ENCODE measurements at places on chromosomes 4 and X.

- DNase-seq = no peak
Observed at GRCh38 chrX:44503560-44503959, 39.1 kb downstream of the FUNDC1 start.

DNA sequence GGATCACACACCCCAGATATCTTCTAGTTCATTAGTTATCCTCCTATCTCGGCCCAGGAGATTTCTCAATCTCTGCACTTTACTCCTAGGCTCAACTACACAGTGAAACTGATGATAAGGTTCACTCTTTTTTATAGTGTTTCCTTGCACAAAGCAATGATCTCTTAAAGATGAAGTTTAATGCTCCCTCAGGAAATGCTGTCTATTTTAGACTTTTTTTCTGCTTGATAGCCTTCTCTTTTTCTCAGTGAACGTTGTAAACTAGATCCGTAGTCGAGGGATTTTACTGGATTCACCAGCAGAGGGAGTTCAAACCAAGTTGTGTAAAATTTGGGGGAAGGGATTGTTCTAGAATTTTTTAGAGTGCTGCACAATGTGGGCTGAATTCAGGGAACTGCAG, 269.6 kb downstream of the GBA3 start:
- peak; percentile 43 for DNase-seq

- DNase-seq = no peak
Observed at GRCh38 chr4:175875993-175876771, 64.1 kb upstream of the GPM6A start.

DNA sequence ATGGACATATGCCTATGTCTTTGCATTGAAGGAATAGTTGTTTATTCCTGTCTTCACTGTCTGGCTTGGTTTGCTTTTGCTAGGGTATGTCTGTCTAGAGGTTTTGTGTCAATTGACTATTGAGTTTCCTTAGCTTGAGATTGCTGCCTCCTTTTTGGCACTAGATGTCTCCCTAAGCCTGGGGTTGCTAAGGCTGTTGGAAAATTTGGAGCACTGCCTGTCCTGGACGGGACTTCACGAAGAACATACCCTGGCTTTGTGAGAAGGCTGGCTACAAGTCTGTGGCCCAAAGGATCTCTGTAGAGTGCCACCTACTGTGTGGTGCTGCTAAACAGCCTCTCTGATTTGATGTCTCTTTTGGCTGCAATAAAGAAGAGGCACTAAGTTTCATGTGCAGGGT, 183.8 kb upstream of the NUDT10 start:
- DNase-seq = no peak

DNA sequence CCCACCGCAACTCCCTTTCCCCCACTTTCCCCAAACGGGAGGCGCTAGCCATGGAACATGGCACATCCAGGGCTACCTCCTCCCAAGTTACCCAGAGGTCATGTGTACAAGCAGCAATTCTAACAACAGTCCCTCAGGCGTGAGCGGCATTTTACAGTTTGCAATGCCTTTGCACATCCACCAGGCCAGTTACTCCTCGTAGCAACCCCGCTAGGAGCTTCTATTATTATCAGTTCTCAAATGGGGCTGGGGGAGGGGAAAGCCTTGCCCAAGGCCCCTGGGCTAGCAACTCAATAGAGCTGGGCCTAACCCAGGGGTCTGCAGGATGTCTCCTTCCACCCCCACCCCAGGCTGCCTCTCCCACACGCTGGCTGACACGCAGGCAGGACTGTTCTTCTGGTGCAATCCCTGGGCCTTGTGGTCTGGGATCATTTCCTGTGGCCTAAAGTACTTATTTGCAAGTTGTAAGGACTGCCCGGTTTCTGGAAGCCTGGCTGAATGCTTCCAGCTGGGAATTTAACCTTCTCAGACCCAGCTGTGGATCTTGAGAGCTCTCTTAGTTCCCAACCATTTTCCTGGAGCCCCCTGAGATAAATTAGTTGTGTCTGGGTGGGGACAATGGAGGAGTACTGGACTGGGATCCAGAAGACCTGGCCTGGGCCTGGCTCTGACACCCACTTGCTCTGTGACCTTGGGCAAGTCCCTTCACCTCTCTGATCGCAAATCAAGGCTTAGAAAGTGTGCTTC, 27.7 kb downstream of the PJA1 start:
- peak; percentile 34 for DNase-seq

DNA sequence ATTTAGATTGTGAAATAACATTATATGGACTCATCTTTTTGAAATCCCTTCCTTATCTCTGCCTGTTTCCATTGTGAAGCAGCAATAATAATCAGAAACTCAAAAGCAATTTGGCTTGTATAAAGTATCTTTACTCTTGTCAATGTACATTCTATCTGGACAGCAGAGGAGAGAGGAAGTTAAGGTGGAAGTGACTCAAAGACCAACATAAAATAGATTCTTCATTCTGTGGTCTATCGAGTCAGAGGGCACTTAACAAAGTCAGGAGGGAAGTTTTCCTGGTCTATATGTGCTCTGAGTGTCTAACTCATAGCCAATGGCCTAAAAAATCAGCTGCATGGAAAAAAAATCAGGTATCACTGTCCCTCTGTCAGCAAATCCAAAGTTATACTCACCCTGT, 155.5 kb downstream of the EMCN start:
- DNase-seq = peak; percentile 4

GRCh38 chr4:183876268-183876934, 28.7 kb upstream of the STOX2 start:
- peak; percentile 15 for DNase-seq

DNA sequence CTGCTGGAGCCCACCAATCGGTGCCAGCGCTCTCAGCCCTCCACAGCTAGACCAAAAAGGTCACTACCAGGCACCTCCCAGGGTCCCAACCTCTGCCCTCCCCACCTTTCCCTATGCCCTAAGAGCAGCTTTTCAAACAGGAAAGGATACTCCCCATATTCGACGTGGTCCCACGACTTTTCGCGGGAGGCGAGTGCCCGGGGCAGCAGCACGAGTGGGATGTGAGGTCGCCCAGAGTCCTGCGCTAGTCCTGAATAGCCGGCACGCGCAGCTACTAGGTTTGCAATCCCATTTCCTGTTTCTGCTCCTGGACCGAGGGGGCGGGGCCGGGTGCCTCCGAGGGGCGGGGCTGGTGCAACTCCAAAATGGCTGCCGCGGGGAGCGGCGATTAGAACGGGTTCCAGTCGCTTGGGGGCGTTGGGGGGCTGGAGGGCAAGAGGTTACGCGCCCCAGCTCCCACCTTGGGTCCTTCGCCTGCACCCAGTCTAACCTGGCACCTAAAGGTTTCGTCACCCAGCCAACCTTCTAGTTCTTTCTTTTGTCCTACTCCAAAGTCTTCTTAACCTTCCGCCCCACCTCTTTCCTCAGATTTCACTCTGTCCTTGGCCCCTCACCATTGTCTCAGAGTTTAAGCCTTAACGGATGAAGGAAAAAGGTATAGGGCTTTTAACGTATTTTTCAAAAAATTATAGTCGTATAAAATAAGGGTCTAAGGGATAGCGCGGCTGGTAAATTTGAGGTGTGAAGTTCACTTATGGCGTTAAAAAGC, 85.0 kb upstream of the TENT5D start:
- no peak for DNase-seq

- DNase-seq = no peak
Observed at GRCh38 chr4:87953826-87954225, 21.7 kb upstream of the SPP1 start.

DNA sequence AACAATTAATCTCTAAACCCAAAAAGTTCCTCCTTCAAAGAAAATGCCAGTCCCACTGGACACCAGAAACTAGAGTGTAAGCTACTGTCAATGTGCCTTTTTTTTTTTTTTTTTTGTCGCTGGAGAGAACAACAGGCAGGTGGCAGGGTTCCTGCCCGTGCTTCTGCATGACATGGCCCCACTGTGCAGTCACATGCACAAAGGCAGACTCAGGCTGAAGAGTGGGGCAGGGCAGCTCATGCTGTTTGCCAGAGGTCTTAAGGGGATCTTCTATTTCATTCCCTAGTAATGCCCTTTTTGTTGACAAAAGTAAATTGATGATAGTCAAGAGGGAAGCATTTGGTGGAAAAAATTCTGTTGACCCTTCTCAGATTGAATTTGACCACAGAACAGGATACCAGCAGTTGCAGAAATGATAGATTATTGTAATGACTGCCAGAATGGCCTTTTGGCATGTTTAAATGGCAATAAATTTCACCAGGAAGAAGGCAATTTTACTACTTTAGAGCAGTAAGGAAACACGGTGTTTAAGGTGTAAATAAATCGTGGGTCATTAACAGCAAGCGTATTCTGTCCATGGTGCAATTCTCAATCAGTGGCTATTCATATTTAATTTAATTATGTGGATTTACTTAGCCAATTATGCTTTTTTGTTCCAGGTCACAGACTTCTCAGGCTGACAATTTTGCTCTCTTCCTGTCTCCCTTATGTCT, 80.9 kb downstream of the NKX6-1 start:
- no peak for DNase-seq

- DNase-seq = no peak
Observed at GRCh38 chr4:153725136-153725830, 34.5 kb downstream of the RNF175 start.

GRCh38 chr4:12791536-12791935, 692.6 kb downstream of the RAB28 start:
- no peak for DNase-seq

GRCh38 chrX:34770511-34770910, 113.4 kb upstream of the TMEM47 start:
- no peak for DNase-seq

DNA sequence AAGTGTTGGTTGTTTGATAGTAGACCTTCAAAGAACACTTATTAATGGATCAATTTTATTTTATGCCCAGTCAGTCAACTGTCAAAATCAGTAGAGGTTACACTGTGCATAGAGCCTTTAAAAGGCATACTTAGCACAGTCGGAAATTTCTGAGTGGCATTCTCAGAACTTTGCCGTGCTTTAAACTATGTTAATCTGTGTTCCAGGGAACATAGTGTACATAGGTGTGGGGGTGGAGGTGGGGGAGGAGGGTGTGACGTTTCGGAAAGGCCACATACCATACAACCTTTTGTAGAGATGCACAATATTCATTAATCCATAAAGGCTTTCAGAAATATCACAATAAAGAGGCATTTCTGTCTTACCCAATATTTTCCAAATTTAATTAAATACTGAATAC, 75.8 kb downstream of the RS1 start:
- DNase-seq = no peak

GRCh38 chr4:134632056-134632455, 430.5 kb upstream of the PABPC4L start:
- no peak for DNase-seq

DNA sequence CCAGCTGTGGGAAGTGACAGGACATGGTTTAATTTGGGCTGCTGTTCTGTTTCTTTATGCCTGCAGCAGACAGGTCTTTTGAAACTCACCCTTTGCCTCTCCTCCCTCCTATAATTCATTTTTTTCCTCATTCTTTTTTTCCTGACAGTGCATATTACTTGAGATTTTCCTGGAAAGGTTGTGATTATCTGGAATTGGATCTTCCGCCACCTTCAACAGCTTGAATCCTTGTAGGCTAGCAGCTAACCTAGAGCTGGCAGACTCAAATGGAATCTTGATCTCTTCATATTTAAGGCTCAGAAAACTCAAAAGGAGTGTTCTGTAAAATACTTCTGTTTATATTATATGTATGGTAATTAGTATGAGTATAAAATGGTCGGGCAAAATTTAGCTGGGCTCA, 49.3 kb upstream of the CLCN4 start:
- DNase-seq = no peak

DNA sequence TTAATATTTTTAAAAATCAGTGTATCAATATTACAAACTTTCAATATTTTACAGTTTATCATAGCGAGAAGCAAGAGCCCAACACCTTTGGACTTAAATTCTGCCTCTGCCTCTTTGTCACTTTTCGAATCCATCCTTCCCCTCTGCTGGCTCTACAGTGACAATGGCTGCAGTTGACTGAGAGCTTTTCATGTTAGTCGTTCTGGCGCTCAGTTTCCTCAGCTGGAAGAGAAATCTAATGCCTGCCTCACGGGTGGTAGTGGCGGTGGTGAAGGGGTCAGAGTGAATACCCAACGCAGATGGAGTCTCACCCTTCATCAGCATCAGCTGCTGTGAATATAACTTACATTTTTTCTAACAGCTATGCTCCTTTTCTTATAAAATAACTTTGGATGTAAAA, 144.8 kb downstream of the NWD2 start:
- no peak for DNase-seq

- DNase-seq = no peak
Observed at GRCh38 chrX:12401252-12401651, 263.0 kb downstream of the FRMPD4 start.

GRCh38 chr4:168633064-168633463, 136.2 kb downstream of the PALLD start:
- no peak for DNase-seq

DNA sequence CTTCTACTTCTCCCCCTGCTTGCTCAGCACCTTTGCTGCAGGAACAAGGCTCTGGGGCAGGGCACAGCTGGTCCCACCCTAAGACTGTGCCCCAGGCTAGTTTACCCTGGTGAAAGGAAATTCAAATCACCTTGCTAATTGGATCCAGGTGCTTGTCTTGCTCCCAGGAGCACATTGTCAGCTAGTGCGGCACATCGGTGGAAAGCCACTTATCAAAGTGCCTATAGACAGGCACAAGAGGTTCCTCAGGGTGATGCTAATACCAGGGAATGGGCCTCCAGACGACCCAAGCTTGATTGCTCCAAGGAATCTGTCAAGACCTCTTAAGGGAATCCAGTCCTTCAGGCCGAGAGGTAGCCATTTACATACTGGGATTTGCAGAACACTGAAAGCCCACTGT, 64.5 kb upstream of the PRPS1 start:
- no peak for DNase-seq

- peak; percentile 40 for DNase-seq
Observed at GRCh38 chr4:41070516-41071281, 143.6 kb downstream of the APBB2 start.
